Adipocyte (in vitro differentiated cells): ENCODE measurements at places on chromosomes 1 and 21.
A peak's percentile ranks its signal among the peaks of the same experiment; 100 is the strongest.

GRCh38 chr1:26168410-26169197 lies at the start of gene C1orf232:
C1orf232 (minus strand) TSS chr1:26168963; CDS start chr1:26168499, 464 bp downstream.
- DNase-seq = no peak

- peak; percentile 17 for DNase-seq
Measured at GRCh38 chr1:227390525-227390924, 72.2 kb upstream of the CDC42BPA start.

- peak; percentile 75 for DNase-seq
Measured at GRCh38 chr1:155970531-155971167, 7.7 kb downstream of the ARHGEF2 start.

- DNase-seq = no peak
Measured at GRCh38 chr1:18282851-18283600, 175.4 kb downstream of the IGSF21 start.

DNA sequence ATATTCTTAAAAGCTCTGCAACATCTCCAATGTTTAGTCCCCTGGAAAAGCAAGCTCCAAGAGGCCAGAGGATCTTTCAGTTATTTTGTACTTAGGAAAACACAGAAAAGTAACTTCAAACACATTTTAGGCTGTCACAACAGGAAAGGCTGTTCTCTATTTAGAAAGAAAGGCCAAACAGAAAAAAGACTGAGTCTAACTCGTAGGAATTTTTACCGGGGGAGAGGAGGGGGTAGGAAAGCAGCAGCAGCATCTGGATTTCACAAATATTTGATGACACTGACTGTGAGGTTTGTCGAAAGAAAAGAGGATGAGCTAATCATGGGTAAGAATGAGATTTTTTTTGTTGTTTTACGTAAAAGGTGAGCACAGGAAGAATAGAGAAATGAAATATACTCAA lies 107.1 kb downstream of the EIF4G3 start:
- DNase-seq = peak; percentile 78
